ENCODE measurements at places on chromosomes 6 and 20.
A peak's percentile ranks its signal among the peaks of the same experiment; 100 is the strongest.

DNA sequence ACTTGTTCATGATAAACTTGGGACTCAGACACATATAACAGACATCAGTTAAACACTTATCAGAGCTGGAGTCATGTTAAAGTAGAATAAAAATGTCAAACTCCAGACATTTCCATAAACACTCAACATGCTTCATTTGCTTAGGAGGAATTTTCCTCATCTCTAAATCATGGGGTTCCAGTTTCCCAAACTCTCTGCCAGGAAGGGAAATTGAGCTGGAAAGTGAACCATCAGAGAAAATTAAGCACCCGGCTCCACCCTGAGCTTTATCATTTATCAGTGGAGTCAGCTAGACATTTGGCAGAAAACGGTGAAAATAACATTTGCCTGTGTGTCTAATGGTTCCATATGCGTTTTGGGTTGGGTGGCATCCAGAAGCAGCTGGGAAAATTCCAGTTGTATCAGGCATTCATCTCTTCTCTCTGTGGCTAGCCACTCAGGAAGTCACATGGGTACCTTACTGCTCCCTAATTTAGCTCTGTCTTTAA, 25.3 kb upstream of the ZNFX1 start:
- no peak for DNase-seq

DNA sequence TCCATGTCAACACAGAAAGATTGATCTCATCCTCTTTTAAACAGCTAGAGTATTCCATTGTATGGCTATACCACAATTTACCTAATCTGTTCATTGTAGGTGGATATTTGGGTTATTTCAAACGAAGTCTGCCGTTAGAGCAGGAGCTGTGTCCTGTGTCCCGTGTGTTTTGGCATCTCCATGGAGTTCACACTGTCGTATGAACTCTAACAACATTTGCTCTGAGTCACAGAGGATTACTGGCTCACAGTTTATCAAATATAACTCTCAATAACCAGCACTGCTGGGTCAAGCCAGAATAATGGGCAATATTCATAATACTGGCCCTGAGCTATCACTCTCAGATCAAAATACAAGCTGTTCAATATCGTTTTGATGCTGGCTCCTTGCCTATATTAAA, 16.4 kb downstream of the TRAM2 start:
- DNase-seq: no peak

- DNase-seq: no peak
These were observed 12.0 kb downstream of the XRN2 start for GRCh38 chr20:21315138-21315537.

- no peak for DNase-seq
These were observed 204.2 kb downstream of the TBC1D7 start for GRCh38 chr6:13124131-13124530.

DNA sequence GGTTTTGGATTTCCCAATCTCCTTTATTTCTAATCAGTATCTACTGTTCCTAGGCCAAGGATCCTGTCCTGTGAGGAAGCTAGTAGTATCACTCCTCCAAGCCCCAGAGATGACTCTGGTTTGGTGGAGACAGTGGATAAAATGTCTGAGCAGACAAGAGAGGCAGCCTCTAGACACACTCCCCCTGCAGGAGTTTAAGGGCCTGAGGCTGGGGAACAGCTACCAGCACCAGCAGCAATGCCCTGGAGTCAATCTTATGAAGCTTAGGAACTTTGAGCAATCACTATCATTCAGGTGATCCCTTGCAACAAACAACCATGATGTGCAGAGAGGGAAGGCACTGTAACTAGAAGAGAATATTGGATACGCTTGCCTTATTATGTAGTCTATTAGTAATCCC, 384.7 kb upstream of the ID4 start:
- no peak for DNase-seq

- DNase-seq: no peak
These were observed 88.2 kb upstream of the DST start for GRCh38 chr6:56730663-56731529.

DNA sequence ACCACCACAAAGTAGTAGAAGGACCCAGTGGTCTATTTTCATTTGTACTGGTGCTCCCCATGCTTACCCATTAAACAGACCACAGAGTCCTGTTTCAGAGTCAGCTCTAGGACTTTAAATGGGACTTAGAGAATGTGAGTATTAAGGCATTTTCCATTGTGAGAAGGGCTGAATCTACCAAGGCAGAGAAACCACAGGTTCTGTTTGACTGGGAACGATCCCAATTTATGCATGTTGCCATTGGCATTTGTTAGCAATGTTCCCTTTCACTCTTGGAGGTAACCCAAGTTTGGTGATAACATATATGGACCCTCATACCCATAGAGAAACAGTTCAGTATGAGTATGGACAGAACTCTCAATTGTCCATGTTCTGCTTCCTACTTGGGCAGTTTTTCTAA, 672.8 kb downstream of the KIF16B start:
- no peak for DNase-seq

DNA sequence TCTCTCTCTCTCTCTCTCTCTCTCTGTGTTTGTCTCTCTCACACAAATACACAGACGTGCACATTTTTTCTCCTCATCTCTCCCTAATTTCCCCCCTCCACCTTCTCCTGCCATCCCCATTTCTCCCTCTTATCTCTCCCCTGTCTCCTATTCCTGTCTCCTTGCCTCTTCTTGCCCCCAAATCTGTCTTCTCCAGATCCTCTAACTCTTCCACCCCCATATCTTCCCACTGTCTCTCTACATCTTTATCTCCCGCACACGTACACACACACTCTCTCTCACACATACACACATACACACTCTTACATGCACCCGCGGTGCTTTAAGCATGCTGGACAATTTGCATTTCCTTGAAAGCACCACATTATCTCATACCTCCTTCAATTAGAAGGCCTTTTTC, 15.9 kb downstream of the KIZ start:
- no peak for DNase-seq

GRCh38 chr6:82906489-82906888, 159.2 kb downstream of the UBE3D start:
- no peak for DNase-seq

- DNase-seq: no peak
These were observed 147.5 kb downstream of the FLRT3 start for GRCh38 chr20:14189794-14190402.

GRCh38 chr6:111938710-111939109, 65.5 kb upstream of the FYN start:
- no peak for DNase-seq

DNA sequence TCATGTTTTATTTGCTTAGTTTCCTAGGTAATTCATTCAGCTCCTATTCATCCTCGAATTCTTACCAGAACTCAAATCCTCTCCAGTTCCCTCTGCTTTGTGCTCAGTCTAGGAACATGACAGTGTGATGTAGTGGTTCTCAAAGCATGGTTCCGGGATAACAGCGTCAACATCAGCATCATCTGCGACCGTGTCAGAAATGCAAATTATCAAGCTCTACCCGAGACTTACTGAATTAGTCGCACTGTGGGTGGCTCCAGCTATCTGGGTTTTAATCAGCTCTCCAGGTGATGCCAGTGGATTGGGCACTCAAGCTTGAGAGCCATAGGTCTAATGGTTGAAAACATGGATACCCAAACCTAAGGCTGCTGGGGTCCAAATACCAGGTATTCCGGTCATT, 7.7 kb upstream of the STK35 start:
- DNase-seq: no peak

GRCh38 chr6:6883011-6883410, 224.8 kb upstream of the RREB1 start:
- DNase-seq: no peak

GRCh38 chr6:121309768-121310469, 24.4 kb downstream of the TBC1D32 start:
- no peak for DNase-seq

GRCh38 chr20:39378776-39379175, 416.6 kb downstream of the DHX35 start:
- DNase-seq: no peak

GRCh38 chr6:24524805-24525204, 30.0 kb downstream of the ALDH5A1 start:
- no peak for DNase-seq

GRCh38 chr20:36399147-36399968, 93.2 kb downstream of the DLGAP4 start:
- peak; percentile 11 for DNase-seq

GRCh38 chr6:39199231-39199940, 29.9 kb downstream of the KCNK5 start:
- DNase-seq: no peak

DNA sequence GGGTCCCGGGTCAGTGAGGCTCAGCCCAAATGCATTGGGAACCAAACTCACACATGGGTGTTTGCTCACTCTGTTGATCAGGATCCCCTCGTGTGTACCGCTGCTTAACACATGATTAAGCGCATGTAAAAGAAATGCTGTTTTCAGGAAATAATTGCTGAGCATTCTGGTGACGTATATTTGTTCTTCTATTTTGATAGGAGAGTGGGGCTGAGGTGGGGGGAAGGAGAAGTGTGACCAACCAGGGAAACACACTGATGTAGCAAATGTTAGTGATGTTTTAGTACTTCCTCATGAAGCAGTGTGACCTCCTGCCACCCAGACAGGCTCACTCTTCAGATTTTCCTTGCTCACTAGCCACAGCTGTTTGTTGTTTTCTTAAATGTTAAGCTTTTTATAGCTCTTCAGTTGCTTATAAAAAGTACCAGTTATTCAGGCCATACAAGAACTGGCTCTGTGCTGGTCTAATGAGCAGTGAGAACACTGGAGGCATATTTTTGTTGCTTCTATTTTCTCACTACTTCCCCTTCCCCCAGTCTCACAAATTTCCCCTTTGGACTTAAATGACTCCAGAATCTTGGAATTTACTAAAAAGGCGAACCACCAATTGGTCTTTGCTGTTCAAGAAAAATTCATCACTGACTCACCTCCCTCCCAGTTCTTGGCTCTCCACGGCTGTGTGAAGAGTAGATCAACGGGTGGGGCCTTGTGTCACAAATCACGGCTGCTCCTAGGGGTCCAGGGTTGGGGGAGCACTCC, 79.2 kb upstream of the BACH2 start:
- DNase-seq: no peak

GRCh38 chr20:2984028-2984501, 59.4 kb upstream of the GNRH2 start:
- no peak for DNase-seq

DNA sequence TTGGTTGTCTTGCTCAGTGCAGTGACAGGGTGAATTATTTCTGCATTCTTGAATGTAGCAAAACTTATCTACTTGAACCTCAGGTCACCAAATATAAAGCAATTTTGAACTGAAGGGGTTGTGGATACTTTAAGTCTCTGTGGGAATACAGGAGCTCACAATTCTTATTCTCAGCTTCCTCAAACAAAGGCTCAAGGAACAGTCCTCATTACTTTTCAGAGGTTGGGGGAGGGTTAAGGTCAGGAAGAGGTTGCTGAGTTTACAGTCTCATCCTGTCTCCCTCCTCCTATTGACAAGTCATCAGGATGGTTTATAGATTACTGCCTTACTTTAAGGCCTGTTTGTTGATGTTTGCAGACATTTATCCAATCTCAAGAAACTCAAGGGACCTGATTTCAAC, 143.6 kb upstream of the SPACA1 start:
- DNase-seq: no peak

- no peak for DNase-seq
These were observed 66.2 kb upstream of the RALGAPA2 start for GRCh38 chr20:20778676-20779075.

- no peak for DNase-seq
These were observed 278.2 kb downstream of the CLIC5 start for GRCh38 chr6:45737331-45738056.

DNA sequence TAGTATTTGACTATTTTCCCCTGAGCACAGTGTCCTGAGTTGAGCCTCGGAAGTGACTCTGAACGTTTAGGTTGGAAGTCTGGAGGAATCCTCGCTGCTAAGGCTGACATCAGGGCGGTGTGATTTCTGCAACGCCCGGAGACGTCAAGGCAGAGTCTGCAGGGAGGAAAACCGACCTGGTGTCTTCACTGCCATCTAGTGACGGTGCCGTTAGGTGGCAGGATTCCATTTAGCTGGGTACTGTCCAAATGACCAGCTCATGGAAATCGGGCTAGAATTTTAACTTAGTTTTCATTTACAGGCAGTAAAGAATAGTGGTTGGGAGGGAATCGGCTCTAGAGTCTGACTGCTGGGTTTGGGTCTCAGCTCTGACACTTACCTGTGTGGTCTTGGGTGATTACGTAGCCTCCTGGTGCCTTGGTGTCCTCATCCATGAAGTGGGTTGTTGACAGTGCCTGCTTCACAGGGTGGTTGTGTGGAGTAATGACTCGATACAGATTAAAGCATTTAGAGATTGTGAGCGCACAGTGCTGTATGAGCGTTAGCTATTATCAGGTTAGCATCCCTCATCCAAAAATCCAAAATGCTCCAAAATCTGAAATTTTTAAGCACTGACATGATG, 35.0 kb downstream of the FOXF2 start:
- DNase-seq: no peak

DNA sequence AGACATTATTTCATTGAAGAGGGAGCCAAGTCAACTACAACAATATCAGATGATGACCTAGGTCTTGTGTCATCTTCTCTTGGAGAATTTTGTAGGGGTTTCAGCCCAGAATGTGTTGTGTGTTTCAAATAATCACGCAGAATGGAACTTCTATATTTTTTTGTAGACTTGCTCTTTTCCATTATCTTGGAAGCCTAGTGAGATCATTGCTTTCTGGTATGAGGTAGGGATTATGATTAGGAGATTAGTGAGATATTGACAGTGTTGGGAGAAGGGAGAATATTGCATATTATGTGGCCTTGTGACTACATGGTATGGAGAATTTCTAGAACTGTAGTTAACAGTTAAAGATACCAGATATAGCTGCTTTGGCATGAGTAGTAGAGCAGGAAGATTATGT, 423.6 kb upstream of the PLCB4 start:
- no peak for DNase-seq

GRCh38 chr6:2810092-2810671, 31.5 kb downstream of the SERPINB1 start:
- no peak for DNase-seq

GRCh38 chr20:55610756-55611155, 394.6 kb downstream of the CBLN4 start:
- DNase-seq: no peak

DNA sequence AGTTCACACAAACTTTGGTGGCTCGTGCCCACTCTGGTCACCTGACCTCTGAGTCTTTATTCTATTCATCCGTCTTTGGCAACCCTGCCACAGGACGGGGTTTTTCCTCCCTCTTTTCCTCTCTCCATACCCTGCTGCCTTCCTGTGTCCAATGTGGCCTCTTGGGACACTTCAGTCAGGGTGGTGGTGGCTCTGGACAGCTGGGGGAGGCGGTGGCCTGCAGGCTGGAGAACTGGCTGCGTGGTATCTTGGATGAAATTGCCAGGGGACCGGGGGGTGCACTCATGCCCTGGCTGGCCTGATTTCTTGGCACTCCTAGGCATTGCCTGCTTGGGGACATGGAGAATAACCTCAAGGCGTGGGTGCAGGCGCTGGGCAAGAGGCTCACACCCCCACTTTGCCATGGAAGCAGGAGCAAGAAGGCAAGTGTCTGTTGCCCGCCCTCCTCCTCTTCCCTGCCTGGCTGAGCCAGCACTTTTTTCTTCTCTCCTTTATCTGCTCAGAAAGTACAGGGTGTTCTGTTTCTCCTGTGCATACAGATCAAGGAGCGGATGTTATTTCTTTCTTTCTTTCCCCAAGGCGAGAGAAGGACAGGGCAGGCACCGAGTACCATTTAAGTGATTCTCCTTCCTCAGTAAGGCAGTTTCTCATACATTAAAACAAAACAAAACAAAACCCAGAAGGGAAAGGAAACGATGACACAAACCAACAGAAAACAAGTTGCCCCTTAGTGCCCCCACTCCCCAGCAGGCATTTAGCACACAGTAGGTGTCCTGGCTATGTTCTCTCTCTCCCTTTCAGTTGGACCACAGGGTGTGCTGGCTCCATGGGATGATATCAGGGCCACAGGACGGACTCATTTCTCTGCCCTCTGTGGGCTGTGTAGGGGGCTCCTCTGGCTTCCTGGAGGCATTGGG, 155.5 kb upstream of the RNF24 start:
- no peak for DNase-seq
